ENCODE measurements at places on chromosomes 6 and 20. TPM values are rescaled to one million over a fixed set of nuclear protein-coding genes. Genes with fewer than 3 reads are reported as not detected.

PHACTR3 gene
- total RNA-seq: not detected

ID4 gene
- 0.07 TPM for total RNA-seq

GRCh38 chr6:35876902-35877301 is 44.0 kb downstream of the SRPK1 start:
- no peak for DNase-seq
- no peak overlapping the region for H3K4me3 ChIP-seq
- H3K27ac ChIP-seq: no peak overlapping the region
- H3K4me1 ChIP-seq: no peaks in the 10 kb centered on the region
- no peaks in the 10 kb centered on the region for H3K27me3 ChIP-seq

DNA sequence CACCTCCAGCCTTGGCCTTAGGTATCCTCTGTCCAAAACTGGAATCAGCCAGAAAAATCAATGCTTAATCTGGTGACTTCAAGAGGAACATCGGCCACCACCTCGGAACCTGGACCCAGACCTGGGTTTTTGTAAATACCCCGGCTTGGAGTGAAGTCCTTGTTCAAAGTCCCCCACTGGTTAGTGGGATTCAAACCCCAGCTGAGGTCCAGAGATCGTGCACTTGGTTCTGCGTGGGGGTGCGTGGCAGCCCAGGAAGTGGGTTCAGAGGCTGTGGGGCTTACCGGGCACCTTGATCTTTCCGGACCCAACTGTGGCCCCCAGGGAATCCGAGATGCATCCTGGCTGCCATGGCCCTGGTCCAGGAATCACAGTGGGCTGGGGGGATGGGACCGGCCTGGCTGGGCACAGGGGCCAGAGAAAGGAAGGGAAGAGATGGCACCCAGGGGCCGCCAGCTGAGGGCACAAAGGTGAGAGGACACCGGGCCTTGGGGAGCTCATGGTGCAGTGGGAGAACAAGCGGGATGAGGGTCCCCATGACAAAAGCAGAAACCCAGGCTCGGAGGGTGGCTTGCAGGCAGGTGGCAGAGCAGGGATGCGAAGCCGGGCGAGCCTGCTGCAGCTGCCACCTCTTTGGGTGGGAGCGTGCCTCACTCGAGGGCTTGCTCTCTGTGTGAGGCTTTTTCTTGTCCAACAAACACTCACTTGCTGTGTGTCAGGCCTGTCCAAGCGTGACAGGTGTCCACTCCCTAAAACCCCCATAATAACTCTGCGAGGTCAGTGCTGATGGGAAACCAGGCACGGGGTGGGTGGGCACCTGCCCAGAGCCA is 27.7 kb downstream of the ZBP1 start:
- peaks cover 3% of the 10 kb centered on the region for H3K27me3 ChIP-seq
- H3K36me3 ChIP-seq: no peaks in the 10 kb centered on the region
- no peak overlapping the region for H3K27ac ChIP-seq
- H3K4me3 ChIP-seq: no peak overlapping the region
- peaks cover 59% of the 10 kb centered on the region for H3K4me1 ChIP-seq

GRCh38 chr20:62860391-62860923 is 1.2 kb downstream of the TCFL5 start:
- H3K27ac ChIP-seq: no peak overlapping the region
- peaks cover 29% of the 10 kb centered on the region for H3K36me3 ChIP-seq
- peaks cover 33% of the 10 kb centered on the region for H3K4me1 ChIP-seq

- H3K4me1 ChIP-seq: no peaks in the 10 kb centered on the region
- DNase-seq: no peak
- no peak overlapping the region for H3K4me3 ChIP-seq
- no peak overlapping the region for H3K27ac ChIP-seq
- no peaks in the 10 kb centered on the region for H3K36me3 ChIP-seq
Measured at GRCh38 chr6:40817369-40817768, 221.7 kb downstream of the UNC5CL start.

GTSF1L gene
- total RNA-seq: not detected

- H3K36me3 ChIP-seq: no peaks in the 10 kb centered on the region
- H3K4me3 ChIP-seq: no peak overlapping the region
- no peak for DNase-seq
Measured at GRCh38 chr6:16494793-16495192, 256.4 kb downstream of the GMPR start.

BEND3 gene
- 8.4 TPM for total RNA-seq

GRCh38 chr6:6678811-6679210 is 90.3 kb downstream of the LY86 start:
- no peak for DNase-seq
- peaks cover 18% of the 10 kb centered on the region for H3K4me1 ChIP-seq
- H3K4me3 ChIP-seq: no peak overlapping the region
- H3K27me3 ChIP-seq: no peaks in the 10 kb centered on the region
- H3K36me3 ChIP-seq: no peaks in the 10 kb centered on the region
- no peak overlapping the region for H3K27ac ChIP-seq

MDFI gene
- not detected for total RNA-seq

GRCh38 chr6:25875563-25875905 is 1.5 kb upstream of the SLC17A3 start:
- no peak overlapping the region for H3K27ac ChIP-seq
- no peak overlapping the region for H3K4me3 ChIP-seq
- no peaks in the 10 kb centered on the region for H3K4me1 ChIP-seq
- no peaks in the 10 kb centered on the region for H3K27me3 ChIP-seq

DNA sequence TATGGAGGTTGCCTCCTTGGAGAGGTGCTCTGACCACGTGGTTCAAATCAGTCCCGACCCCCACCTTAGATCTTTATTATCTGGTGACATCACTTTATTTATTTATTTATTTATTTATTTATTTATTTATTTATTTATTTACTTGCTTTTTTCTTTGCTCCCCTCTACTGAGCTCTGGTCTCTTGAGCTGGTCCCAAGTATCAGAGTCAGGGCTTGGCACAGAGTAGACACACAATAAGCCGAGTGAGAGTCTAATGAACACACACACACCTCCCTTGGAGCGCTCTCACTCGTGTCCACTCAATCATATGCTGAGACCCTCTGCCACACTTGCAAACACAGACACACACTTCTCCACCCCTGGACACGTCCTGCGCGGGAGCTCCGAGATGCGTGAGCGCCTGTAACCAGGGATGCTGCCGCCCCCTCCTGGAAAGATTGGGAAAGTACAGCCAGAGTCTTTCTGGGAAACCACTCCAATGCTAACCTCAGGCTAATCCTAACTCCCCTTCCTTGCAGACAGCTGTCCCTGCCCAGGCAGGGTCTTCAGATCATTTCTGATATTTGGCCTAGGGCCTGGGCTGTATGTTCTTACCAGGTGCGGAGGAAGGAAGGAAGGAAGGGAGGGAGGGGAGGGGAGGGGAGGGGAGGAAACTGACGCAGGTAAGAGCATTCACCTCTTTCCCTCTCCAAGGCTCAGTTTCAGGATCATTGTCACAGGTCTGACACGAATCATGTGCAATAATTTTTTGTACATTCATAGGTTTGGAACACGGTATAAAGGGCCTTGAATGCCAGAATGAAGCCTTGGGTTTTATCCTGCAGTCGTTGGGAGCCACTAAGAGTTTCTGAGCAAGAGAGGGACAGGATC is 70.9 kb downstream of the STK35 start:
- H3K36me3 ChIP-seq: no peaks in the 10 kb centered on the region
- H3K27ac ChIP-seq: no peak overlapping the region
- no peaks in the 10 kb centered on the region for H3K27me3 ChIP-seq
- no peaks in the 10 kb centered on the region for H3K4me1 ChIP-seq
- DNase-seq: peak; percentile 70

DNA sequence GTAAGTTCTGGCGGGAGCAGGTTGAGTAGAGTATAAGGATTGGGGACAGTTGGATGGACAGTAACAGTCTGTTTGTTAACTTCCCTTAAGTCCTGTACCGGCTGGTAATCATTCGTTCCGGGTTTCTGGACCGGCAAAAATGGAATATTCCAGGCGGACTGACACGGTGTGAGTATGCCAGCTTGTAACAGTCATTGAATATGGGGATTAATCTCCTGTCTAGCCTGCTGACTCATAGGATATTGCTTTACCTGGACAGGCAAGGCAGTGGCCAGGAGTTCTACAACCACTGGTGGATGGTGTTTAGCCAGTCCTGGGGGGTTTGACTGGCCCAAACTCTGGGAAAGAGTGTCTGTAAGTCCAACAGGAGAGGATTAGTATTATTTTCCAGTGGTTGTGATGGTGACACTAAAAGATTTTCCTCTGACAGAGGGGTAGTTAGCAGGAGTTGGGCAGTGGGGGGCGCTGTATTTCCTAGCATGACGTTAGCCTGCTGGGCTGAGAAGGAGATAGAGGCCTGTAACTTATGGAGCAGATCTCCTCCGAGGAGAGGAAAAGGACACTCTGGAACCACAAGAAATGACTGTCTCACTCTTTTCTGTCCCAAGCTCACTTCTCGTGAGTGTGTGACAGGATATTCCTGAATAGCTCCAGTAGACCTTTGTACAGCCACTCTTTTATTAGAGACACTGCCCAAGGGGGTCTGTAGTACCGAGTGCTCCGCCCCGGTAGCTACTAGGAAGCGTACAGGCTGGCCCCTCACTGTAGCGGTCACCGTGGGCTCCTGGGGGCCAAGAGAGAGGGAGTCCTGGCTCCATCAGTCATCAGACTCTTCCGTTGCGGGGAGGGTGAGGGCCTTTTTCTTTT is 152.2 kb downstream of the TRIM27 start:
- no peaks in the 10 kb centered on the region for H3K36me3 ChIP-seq
- H3K4me1 ChIP-seq: peaks cover 36% of the 10 kb centered on the region
- H3K27ac ChIP-seq: peak overlapping the region; percentile 49
- DNase-seq: peak; percentile 61
- no peaks in the 10 kb centered on the region for H3K27me3 ChIP-seq
